Adrenal gland (tissue), 19 donors: ENCODE measurements at places on chromosomes 12 and 14.
A peak's percentile ranks its signal among the peaks of the same experiment; 100 is the strongest.

- DNase-seq = no peak
These were observed 34.6 kb downstream of the BEGAIN start for GRCh38 chr14:100552524-100553125.

- no peak for DNase-seq
These were observed 23.0 kb downstream of the VPS37B start for GRCh38 chr12:122872815-122873361.

DNA sequence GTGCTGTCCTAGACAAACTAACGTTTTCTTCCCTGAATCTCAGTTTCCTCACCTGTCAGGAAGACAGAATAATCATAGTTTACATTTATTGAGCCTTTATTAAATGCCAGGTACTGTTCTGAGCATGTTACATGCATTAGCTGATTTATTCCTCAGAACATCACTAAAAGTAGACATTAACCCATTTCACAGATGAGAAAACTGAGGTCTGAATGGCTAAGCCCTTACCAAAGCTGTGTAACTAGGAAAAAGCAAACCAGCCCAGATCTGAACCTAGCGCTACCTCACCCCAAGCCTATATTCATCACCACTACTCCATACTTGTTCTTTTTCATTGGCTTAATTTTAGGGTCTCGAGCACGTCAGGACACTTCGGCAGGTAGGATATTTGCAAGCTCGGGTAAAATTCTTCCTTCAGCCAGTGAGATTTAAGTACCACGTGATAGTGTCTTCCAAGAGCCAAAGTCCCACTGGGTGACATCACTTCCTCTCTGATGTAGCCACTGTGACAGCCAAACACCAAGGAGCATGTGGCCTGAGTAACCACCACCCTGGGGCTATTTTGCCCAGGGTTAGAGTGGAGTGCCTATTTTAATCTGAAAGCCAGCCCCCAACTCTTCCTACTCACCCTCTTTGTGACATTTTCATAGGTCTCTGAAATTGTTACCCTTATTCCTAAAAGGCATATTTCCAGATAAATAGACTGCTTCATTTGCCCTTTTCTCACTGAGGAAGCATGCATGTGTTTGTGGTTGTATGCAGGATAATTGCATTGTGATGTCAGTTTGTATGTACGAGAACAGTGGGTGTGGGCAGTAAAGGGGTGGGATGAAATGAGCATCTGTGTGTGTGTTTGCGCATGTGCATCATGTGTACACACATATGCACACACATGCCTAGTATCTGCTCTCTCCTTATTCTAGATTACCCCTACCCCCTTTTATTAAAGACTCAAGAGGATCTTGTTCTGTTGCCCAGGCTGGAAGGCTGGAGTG lies 62.2 kb upstream of the WSCD2 start:
- DNase-seq = no peak

GRCh38 chr14:69633238-69633637 lies 21.8 kb downstream of the SUSD6 start:
- no peak for DNase-seq

- DNase-seq = no peak
These were observed 332.5 kb downstream of the CCER1 start for GRCh38 chr12:90622431-90622830.

- no peak for DNase-seq
These were observed 5.9 kb downstream of the KRT86 start for GRCh38 chr12:52280319-52280795.

DNA sequence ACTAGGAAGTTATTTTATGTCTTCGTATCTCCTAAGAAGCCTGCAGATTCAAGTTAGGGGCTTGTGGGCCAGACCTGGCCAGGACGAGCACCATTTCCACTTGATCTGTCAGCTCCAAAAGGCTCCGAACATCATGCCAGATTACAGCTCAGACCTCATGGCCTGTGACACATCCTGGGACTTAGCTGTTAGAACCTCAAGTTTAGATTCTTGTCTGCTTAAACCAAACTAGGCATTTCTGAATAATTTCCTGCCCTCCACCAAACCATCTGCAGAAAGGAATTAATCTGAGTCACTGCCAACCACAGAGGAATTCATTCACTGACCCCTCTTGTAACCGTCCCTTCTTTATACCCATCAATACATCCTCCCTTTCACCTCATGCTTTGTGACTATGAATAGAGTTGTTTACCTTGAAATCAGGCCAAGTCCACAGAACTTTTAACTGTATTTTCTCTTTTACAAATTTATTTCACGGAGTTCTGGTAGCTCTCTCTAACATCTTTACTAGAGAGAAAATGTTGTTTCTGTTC lies 120.3 kb downstream of the FBXL14 start:
- DNase-seq = no peak

GRCh38 chr12:118467641-118468305 lies 91.4 kb downstream of the SUDS3 start:
- no peak for DNase-seq

- DNase-seq = peak; percentile 72
These were observed 345.9 kb upstream of the RGS6 start for GRCh38 chr14:71586131-71586897.

DNA sequence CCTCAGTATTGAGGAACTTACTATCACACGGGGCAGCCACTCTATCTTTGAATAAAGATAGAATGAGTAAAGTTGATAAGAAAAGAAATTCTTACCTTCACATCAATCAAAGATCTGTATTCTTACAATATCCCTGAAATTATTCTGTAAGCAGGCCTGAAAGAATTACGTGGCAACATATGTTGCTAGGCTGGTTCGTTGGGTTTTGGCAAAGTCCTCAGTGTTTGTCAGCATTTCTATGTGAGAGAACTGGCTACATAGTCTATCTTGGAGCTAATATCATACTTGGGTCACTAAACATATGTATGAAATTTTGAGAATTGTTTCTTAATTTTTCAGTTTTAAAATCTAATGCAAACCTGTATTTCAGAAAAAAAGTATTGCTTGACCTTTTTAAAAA lies 412.2 kb upstream of the GARIN6 start:
- no peak for DNase-seq

DNA sequence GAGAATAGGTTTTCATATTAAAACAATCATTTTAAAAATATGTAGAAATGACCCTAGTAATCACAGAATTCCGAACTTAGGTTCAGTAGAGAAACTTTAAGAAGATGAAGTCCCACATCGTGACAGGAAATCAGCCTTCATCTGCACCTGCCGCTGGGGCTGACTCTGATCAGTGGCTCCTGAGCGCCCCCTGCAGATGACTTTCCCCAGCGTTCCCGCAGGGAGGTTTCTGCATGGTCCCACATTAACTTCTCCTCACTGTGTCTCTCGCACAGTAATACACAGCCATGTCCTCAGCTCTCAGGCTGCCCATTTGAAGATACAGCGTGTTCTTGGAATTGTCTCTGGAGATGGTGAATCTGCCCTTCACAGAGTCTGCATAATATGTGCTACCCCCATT lies 1131.1 kb downstream of the TMEM121 start:
- DNase-seq = no peak

GRCh38 chr12:89492883-89493282 lies 31.7 kb downstream of the GALNT4 start:
- DNase-seq = no peak

GRCh38 chr14:34183478-34183877 lies 232.6 kb upstream of the EGLN3 start:
- no peak for DNase-seq

DNA sequence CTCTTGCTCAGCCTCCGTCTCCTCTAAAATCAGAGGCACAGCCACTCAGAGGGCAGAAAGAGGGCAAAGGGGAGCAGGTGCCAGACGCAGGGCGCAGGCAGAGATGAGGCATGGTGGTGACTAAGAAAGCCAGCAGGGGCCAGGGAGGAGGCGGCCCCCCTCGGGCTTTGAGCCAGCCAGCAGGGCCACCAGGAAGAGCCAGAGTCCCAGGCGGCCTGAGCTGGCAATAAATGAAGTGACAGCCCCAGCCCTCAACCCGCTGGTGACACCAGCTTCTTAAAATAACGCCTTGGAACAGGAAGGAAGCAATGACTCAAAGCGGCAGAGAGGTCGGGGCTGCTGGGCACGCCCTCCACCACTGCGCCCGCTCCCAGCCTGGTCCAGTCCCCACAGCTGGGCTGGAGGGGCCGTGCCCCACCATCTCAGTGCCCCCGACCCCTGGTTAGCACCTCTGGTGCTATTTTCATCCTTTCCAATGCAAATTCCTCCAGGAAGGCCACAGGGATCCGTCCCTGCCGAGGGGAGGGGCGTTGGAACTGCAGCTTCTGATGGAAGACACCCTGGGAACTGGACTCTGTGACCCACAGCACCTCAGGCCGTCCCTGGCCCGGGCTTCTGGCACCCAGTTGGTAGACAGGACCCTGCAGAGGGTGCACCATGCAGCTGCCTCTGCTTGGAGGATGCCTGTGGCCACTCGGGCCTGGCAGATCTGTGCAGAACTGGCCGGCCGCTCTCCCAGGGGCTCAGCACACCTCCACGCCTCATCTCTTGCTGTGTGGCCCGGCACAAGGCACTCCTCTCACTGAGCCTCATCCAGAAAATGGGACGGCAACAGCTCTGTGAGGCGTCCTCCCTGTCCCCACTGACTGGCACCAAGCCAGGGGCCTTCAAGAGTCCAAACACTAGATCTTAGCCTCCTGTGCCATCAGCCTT lies 113.7 kb downstream of the NCOR2 start:
- DNase-seq = peak; percentile 97

GRCh38 chr12:56931474-56931978 lies 2.7 kb downstream of the SDR9C7 start:
- no peak for DNase-seq

DNA sequence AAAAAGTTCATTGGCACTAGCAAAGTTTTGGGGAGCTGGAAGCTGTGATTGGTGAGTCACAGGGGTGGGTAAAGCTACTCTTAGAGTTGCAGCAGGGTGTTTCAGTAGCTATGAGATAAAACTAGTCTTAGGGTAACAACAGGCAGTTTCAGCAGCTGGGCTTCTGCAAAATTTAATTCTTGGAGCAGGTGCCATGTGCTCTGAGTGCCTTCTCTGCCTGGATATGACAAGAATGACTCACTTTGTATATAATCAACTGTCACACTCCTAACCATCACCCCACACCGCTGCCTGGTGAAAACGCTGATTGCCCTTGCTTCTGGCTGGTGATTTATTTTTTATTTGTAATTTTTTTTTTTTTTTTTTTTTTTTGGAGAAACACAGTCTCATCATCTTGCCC lies 10.5 kb upstream of the PLBD2 start:
- DNase-seq = no peak

DNA sequence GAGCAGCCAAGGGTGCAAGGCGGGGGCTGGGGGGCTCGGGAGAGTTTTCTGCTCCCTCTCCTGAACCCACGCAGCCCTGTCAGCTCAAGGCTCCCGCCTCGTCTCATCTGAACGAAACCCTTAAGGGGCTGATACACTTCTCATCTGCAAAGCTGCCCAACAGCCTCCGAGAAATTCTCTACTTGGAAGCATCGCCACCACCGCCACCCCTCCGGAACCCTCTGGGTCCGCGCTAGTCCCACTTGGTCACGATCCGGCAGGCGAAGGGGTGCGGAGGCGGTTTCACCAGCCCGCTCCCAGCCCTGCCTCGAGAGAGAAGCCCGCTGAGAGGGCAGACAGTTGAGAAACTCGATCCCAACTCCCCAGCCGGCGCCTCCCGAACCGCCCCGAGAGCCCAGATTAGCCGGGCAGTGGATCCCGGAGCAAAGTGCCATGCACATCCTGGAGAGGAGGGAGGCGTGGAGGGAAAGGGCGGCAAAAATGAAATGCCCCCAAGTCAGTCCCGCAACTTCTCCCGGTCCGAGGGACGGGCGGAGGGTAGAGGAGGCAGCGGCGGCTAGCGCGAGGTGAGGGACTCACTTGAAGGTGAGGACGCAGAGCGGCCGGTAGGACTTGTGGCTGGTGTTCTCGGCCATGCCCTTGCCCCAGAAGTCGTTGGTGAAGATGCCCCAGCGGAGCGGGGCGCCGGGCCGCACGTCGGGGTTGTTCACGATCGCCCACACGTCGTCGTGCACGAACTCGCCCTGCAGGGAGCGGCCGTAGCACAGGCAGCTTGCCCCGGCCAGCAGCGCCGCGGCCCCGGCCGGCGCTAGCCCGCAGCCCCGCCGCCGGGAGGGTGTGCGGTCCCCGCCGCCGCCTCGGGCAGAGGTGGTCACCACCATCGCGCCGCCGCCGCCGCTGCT lies 620 bp downstream of the TMTC1 start:
- peak; percentile 45 for DNase-seq

DNA sequence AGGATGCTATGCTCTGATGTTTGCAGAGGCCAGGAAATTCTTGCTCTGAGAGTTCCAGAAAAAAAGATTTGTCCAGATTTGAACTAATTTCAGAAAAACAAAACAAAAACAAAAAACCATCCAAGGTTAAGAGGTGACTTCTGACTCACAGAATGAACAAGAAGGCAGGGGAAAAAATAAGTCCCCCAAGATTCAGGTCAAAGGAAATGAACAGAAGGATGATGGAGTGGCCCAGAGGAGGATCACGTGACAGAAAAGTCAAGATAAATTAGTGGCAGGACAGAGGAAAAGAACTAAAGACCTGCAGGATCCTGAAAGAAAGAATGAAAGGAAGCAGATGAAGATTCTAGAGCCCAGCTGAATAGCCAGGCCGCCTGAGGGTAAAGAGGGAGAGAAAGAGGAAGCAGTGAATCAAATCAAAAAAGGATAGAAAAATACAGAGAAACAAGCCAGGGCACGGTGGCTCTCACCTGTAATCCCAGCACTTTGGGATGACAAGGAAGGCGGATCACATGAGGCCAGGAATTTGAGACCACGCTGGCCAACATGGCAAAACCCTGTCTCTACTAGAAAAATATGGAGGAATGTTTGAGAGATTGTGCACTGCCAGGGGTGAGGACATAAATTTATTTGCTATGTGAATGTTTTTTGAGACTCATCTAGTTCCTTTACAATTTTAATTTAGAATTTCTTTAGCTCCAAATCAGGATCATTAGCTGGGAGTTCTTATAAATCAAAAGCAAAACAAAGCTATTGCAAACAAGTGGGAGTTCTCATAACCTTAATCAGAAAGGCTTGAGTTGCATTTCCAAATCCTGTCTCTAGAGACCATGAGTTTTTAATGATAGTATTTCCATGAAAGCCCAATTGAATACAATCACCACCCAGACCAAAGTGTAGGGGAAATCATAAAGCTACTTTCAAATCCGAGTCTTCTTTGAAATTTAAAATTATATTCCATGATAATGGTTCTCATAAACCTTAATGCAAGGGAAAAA lies 217.1 kb upstream of the PLEKHG7 start:
- DNase-seq = no peak

DNA sequence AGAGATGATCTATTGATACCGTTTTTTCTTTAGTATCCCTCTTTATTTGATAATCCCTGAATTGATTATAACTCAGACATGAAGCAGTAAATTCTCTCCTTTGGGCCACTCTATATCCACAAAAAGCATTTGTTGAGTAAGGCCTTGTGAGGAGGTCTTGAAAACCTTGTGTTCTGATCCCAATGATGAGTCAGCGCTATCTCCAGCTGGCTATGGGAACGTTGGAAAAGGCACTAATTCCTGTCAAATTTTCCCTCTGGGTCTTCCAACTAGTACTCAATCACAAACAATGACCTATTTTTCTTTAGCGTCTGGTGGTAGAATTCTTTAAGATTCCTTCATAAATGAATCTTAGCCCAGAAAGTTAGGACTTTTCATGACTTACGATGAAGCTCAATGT lies 168.4 kb upstream of the LRIG3 start:
- DNase-seq = no peak
